ENCODE measurements at places on chromosomes 7 and 10.

DNA sequence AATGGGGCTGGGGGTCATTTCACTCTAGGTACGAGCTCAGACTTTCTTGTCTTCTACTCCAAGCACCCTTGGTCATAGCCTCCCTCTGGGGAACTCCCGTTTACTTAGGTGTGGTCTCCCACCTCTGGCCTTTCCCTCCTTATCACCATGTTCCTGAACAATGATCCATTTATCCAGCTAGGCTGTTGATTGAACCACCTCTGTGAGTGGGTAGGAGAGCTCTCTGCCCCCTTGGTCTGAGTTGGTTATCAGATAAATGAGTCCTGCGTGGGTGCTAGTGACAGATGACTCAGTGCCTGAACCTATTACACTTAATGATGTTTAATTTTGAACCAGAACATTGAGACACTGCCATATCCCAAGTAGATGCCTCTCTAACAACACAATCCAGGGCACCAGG, 9.4 kb downstream of the BLNK start:
- no peak for DNase-seq

DNA sequence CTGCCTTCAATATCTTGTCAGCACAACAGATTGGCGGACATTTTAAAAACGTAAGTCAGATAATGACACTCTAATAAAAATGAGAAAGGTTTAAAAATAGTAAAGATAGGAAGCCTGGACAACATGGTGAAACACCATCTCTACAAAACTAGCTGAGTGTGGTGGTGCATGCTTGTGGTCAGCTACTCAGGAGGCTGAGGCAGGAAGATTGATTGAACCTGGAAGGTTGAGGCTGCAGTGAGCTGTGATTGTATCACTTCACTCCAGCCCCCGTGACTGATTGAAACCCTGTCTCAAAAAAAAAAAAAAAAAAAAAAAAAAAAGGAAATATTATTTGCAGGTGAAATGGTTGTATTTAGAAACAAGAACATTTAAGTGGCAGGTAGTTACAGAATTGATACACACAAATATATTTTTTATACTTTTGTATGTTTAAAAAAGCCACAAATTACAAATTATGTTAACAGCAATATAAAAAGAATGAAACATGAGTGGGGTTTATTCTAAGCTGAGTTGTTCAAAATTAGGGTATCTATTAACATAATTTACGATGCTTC, 141.9 kb downstream of the ADK start:
- DNase-seq, result peak; percentile 81

DNA sequence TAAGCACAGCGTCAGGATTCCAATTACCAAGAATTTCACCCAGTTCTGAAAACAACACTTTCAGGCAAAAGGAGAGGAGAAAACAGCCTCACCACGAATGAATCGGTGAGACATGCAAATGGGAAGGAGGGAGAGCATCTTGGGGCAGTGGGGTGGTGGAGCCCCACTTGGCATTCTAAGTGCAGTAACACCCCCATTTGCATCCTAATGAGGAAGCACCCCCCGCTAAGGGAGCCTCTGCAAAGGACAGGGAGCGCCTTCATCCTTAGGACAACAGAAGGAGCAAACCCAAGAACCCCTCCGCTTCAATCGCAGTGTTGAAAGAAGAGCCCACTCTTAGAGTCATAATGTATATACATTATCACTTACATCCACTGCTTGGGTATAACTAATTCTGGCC, 46.8 kb downstream of the NRAP start:
- DNase-seq, result no peak

GRCh38 chr7:54699715-54700114, 59.3 kb downstream of the SEC61G start:
- no peak for DNase-seq

GRCh38 chr10:63266391-63267316, 133.5 kb downstream of the NRBF2 start:
- no peak for DNase-seq

DNA sequence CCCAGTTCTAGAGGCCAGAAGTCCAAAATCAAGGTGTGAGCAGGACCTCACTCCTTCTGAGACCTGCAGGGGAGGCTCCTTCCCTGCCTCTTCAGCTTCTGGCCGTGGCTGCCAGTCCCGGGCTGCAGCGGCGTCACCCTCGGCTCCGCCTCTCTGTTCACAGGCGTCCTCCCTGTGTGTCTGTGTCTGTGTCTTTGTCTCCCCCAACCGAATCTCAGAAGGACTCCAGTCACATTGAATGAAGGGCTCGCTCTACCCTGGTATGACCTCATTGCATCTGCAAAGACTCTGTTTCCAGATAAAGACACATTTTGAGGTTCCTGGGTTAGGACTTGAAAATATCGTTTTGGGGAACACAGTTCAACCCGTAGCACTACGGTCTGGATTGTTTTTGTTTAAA, 33.1 kb upstream of the GALNT11 start:
- DNase-seq, result peak; percentile 18

- DNase-seq, result peak; percentile 80
Observed at GRCh38 chr7:148916186-148916585, 32.1 kb upstream of the EZH2 start.

- peak; percentile 16 for DNase-seq
Observed at GRCh38 chr10:63605197-63605967, 84.2 kb downstream of the REEP3 start.

Measured in iris pigment epithelial cell (primary cell).